ENCODE measurements at places on chromosomes 11 and 22.

DNA sequence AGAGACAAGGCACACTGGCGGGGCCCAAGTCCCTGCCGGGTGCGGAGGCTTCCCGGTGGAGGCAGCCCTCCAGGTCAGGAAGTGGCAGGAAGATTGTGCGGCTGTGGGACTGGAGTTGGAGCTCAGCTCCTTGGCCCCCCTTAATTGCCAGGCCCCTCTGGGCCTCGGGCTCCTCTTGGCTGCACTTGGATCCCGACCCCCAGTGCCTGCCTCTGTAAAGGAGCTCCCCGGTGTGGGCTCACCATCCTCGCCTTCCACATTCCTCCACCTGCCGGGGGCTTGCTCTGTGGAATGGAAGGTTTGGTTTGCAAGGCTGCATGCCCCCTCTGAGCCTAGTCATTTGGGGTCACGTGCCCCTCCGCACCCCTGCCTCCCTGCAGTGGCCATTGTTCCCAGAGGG lies 38.1 kb upstream of the COMT start:
- no peak for DNase-seq

- no peak for DNase-seq
Measured at GRCh38 chr11:2466069-2466801, 21.4 kb downstream of the KCNQ1 start.

DNA sequence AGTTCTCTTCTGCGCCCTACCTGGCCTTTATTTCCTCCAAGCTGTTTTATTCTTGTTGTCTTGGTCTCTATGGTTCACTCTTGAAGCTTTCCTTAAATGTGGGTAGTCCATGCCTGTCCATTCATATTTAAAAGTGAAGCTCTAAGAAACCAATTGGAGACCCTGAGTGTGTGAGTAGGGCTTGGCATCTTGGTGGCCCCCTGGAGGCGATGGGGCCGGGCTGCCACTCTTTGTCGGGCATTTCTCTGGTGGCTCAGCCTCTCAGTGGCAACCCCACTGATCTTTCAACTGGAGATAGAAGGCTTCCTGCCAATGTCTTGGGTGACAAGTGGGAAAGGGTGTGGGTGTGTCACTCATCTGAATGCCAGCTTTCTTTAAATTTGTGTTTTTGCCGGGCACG lies 9.1 kb downstream of the TRPT1 start:
- DNase-seq: no peak

- DNase-seq: no peak
Measured at GRCh38 chr11:10680956-10681487, 12.5 kb downstream of the IRAG1 start.

DNA sequence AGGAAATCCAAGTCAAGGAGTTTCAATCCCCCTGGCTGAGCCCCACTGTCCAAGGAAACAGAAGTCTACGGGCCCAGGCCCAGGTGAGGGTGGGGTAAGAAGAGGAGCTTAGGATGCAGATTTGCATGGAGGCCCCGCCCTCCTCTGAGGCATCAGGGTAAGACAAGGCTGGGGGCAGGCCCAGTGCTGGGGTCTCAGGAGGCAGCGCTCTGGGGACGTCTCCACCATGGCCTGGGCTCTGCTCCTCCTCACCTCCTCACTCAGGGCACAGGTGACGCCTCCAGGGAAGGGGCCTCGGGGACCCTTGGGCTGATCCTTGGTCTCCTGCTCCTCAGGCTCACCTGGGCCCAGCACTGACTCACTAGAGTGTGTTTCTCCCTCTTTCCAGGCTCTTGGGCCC lies 31.3 kb upstream of the IGLL5 start:
- DNase-seq: no peak

GRCh38 chr22:23151827-23152226 lies 6.5 kb downstream of the RAB36 start:
- no peak for DNase-seq

DNA sequence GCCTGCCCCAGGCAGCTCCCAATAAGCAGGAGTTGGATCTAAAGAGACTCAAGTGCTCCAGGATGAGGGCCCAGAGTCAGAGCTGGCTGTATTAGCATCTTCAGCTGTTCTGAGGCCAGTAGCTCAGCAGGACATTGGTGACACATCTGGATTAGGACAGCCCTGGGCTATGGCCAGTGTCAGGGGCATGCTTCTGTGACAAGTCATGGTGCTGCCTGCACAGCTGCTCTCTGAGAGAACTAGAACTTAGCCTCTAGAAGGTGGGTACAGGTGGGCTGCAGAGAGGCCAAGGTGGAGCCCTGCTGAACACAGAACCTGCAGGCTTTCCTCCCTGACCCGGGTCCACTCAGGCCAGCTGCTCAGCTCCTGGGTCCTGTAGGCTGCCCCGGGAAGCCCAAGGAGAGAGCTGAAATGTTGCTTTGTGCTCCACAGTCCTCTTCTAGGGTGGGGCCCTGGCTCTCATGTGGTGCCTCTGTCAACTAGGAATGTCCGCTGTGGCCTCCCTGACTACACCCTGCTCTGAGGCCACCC lies 426.9 kb downstream of the SOX6 start:
- no peak for DNase-seq

DNA sequence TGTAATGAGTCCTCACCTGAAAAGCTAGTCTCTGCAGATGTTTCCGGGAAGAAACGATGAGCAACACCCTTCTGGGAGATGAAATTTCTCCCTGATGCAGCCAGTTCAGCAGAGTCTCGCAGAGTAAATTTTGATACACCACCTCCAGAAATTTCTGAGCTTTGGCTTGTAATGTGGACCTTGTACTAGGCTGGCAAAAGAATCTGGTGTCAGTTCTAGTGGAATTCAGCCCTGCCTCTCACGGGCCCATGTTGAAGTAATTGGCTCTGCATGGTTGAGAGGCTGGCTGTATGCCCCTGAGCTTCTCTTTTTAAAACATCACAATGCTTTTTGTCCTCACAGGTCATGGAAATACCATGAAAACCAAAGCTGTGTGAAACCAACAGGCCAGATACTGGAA lies at the start of gene GLYAT:
TSS of gene GLYAT (minus strand) at position 125 of the 400 bp plus-strand sequence. CDS start 7,447 bp downstream, outside the sequence.
- no peak for DNase-seq

- no peak for DNase-seq
Measured at GRCh38 chr11:82225502-82225901, 508.2 kb downstream of the FAM181B start.

DNA sequence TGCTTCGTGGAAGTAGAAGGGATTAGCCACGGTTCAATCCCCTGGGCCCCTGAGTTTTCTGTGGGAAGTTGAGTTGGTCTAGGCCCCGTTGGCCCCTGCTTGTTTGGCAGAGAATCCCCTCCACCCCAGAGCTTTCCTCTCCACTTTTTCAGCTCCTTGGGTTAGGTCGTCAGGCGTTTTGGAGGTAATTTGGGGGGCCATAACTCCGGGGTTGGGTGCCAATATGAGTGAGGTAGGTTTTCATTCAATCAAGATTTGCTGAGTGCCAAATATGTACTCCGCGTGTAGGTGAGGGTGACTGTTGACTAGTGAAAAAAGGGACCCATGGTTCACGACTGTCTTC lies 590 bp downstream of the ATG13 start:
- DNase-seq: no peak

DNA sequence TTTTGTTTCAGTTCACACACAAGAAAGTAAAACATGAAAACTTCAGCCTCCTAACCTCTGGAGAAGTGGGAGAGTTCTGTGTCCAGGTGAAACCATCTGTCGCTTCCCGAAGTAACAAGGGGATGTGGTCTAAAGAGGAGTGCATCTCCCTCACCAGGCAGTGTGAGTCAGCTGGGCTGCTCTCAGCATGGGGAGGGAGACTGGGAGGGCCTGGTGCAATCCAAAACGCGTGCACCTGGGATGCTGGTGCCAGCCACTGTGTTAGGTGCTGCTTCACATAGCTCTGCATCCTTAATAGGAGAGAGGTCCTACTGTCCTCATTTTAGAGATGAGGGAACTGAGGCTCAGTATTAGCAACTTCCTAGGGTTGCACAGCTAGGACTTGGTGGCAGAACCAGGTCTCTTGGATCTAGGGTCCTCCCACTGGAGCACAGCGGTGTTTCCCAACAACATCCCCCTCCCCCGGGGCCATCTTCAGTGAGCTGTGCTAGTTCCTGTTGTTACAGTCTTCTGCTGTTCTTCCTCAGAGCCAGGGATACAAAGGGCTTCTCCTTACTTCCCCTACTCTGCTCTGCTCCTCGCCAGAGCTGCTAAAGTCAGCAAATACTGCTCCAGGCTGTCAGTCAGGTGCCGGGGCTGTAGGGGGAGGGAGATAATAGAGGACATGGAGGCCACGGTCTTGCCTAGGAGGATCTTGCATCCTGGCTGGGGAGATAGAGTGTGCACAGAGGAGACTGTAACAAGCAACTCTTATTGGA lies 8.0 kb downstream of the IL10RA start:
- no peak for DNase-seq

DNA sequence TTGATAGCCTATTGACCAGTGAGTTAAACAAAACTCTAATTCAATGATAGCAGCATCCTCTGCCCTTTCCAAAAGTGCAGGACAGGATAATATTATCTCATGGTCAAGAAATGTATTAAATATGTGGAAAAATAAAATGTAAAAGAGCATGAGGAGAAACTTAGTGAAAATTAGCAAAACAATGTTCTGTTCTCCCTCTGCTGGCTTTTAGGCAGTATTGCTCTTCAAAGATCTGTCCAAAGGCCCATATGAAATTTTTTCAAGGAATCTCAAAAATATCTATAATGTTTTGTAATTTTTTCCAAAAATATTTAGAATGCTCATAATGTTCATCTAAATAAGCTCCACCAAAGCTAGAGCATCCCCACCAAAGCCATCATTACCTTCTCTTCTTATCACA lies 8.3 kb upstream of the ARL14EP start:
- no peak for DNase-seq

GRCh38 chr22:38169116-38169515 lies 12.5 kb downstream of the PLA2G6 start:
- DNase-seq: no peak

DNA sequence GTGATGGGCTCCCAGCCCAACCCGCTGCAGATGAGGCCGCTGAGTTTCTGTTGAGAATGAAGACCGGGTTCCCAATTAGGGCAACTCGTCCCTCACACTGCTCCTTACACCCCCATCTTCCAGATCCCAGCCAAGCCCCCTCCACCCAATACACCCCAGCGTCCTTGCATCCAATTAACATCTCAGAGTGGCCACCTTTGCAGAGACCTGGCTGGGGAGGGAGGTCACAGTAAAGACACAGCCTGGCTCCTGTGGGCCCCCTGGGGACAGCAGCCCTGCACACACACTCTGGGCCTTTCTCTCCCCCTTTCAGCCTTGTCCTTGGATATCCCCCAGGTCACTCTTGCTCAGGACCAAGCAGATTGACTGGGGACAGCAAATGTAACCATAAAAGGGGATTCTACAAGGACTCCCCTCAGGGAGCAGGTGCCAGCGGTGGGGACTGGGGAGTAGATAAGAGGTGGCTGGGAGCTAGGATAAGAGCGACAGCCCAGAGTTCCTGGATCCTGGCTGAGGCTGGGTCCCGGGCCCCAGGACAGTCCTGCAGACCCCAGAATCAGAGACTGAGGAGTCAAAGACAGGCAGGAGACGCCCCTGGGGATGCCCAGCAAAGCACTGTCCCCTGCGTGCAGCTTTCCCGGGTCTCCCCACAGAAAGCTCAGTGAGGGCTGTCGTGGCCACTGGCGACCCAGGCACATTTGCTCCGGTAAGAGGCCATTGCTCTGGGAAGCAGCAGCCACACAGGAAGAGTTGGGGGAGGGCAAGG lies 8.4 kb downstream of the APOBEC3A start:
- DNase-seq: no peak

DNA sequence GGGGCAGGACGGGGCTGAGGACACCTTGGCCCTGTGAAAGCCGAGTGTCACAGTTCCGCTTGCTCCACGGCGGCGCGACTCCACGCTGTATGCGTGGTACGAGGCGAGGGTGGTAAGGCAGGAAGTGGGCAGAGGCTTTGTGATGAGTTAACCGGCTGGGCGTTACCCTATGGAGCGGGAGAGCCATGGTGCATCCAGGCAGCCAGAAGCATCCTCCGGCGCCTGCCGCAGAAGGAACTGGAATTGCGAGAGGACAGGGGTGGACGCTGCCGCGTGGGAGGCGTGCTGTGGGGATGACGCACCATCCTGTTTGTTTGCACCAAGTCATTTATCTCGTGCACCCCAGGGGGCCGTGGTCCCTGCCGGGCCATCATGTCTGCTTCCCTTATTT lies 643.9 kb downstream of the BRD1 start:
- DNase-seq: no peak

GRCh38 chr22:48004936-48005335 lies 1242.5 kb downstream of the TBC1D22A start:
- no peak for DNase-seq

DNA sequence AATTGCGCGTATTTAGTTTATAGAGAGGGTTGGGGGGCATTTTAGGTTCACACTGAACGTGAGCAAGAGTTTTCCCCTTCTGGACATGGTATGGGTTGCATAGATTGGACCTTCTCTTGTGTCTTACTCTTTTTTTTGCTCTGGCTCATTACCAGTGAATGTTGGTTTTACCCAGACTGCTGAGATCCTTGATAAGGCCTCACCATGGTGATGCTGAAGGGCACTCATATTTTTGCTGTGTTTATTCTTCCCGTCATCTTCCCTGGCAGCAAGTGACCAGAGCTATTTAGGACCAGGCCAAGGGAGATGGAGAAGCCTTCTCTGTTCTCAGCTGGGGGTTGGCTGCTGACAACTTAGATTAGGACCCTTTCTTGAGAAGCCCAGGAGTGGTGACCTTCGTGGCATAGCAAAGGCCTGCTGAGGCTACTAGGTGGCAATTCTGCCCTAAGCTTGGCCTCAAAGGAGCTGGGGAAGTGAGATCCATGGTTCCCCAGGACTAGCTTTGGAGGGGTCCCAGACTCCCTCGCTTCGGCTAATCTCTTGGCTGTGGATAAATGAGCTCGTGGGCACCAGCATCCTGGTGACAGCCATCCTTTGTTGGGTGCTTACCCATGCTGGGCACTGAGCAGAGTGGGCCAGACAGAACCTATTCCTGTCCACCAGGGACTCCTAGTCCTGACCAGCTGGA lies 47.3 kb downstream of the GRIK4 start:
- DNase-seq: no peak

- no peak for DNase-seq
Measured at GRCh38 chr11:35305670-35306382, 113.5 kb downstream of the SLC1A2 start.

DNA sequence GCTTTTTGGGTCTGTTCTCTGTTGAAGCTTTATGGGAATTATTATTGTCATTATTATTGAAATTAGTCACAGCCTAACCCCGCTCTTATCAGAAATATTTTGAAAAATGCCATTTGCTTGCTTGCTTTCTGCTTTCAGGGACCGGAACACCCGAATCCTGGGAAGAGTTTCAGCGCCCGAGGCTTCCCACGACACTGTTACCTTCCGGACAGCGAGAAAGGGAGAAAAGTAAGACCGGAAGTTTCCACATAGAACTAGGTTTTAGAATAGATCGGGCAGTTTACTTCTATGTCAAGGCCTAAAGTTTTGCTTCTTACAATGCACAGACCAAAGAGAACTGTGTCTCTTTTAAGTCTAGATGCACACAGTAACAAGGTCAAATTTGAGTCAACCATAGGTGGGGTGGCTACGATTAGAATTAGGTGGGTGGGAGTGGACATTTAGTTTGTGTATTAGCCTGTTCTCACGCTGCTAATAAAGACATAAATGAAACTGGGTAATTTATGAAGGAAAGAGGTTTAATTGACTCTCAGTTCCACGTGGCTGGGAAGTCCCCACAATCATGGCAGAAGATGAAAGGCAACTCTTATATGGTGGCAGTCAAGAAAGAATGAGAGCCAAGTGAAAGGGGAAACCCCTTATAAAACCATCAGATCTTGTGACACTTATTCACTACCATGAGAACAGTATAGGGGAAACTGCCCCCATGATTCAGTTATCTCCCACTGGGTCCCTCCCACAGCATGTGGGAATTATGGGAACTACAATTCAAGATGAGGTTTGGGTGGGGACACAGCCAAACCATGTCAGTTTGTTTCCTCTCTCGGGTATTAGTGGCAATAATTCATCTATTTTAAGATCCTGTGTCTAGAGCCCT lies 12.9 kb downstream of the MPEG1 start:
- DNase-seq: no peak

Data from anterior cingulate cortex (tissue), 58 donors.